ENCODE measurements at places on chromosomes 16 and 17. TPM values are rescaled to one million over a fixed set of nuclear protein-coding genes. Genes with fewer than 3 reads are reported as not detected.

GRCh38 chr16:12750554-12750918, 53.2 kb downstream of the CPPED1 start:
- no peak for DNase-seq

DNA sequence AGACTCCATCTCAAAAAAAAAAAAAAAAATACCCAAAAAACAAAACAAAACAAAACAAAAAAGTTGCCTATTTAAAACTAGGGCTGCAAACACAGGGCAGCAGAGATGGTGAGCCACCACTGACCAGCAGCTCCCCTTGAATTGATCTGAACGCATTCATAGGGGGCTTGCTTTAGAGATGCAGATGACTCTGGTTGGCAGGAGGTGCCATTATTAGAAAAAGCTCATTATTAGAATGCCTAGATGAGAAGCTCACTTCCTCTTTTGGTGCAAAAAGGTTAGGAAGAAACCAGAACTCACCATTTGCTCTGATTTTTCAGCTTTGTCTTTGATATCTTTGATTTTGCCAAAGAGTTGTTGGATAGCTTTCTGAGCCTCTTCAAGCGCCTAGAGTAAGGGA, 53.1 kb downstream of the VPS53 start:
- no peak for DNase-seq

DNA sequence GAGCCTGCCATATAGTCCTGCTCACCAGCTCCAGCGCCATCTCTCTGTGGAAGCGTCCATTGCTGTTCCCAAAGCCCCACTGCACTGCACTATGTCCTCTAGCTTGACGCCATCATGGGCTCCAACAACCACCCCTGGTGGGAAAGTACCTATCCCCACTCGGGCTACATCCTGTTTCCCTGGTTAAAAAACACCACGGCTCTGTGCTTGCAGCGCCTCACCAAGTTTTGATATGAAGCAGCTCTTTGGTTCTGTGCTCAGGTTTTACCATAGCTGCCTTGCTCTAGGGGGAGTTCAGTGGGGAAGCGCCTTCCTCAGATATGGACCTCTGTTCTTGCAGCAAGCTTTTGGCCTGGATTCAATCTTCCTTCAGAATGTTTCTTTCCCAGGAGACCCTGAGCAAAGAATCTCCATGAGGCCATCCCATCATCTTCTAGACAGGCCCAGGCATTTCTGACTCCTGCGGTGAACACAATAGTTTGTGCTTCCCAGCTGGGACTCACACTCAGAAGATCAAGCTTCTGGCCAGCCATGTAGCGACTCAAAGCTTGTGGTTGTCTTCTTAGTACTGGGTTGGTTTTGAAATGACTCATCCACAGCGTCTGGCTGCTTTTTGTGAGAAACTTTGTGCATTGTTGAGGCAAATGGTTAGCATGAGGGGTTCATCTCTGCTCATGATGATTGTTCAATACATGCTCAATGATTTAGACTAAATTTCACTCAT, 39.5 kb downstream of the DYNLRB2 start:
- DNase-seq: peak; percentile 47

DNA sequence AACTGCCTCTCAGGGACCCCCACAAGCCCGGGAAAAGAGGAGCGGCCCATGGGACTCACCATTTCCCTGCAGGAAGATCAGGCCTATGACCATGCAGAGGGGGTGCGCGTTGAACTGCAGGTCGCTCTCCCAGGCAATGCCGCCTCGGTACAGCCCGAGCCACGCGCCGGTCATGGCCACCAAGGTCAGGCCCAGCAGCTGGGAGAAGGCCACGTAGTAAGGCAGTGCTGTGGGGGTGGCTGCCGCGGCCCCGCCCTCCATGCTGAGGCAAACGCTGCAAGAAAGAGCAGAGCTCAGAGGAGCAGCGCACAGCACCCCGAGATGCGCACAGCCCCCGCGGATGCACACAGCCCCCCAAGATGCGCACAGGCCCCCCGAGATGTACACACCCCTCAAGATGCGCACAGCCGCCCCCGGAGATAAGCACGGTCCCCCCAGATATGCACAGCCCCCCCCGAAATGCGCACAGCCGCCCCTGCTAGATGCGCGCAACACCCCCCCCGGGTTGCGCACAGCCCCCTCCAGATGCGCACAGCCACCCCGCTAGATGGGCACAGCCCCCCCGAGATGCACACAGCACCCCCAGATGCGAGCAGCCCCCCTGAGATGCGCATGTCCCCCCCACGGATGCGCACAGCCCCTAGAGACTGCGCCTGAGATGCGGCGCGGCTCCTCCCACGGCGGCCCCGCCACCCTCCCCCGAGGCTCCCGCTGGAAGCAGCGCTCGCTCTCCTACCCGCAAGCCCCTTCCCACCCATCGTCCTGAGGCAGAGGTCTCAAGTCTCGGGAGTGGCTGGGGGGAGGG, 8.6 kb downstream of the CYB561 start:
- DNase-seq: no peak

DNA sequence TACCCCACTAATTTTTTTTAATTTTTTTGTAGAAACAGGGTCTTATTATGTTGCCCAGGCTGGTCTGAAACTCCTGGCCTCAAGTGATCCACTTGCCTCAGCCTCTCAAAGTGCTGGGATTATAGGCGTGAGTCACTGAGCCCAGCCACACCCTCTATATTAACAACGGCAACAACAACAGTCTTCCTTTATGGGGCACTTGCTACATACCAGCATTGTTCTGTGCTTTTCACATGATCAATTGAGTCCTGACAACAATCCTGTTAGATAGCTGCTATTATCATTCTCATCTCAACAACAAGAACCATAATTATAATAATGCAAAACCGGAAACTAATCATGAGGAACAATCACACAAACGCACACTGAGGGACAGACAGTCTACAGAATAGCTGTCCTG, 12.6 kb upstream of the ARL5C start:
- no peak for DNase-seq

- no peak for DNase-seq
Measured at GRCh38 chr16:66741169-66741900, 10.1 kb downstream of the DYNC1LI2 start.

Gene PIRT
- not detected for total RNA-seq

DNA sequence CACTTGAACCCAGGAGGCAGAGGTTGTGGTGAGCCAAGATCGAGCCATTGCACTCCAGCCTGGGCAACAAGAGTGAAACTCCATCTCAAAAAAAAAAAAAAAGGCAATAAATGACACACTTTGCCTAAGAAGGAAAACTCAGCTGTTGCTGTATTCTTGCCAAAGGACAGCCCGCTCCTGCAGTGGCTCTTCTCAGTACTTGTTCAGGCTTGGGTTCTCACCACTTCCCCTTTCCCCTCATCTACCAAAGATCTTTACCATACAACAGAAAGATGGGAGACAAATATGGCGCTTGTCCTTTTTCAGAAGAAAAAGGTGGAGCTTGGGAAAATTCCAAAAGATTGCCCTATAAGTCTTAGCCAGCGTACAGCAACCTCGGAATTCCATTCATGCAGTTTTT, 58.5 kb downstream of the MYH13 start:
- DNase-seq: no peak

Gene CCL3
- 5.8 TPM for total RNA-seq

Data from T-helper 17 cell (primary cell).